ENCODE measurements at places on chromosomes 16 and 17. TPM values are rescaled to one million over a fixed set of nuclear protein-coding genes. Genes with fewer than 3 reads are reported as not detected.

DNA sequence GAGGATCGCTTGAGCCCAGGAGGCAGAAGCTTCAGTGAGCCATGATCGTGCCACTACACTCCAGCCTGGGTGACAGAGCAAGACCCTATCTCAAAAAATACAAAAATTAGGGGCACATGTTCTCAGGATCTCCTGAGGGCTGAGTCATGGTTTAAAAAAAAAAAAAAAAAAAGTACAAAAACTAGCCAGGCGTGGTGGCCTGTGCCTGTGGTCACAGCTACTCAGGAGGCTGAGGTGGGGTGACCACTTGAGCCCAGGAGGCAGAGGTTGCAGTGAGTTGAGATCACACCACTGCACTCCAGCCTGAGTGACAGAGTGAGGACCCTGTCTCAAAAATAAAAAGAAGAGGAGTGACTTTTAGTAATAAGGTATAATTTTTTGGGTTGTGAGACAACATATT, 16.9 kb downstream of the BLMH start:
- H3K4me1 ChIP-seq = peaks cover 4% of the 10 kb centered on the region
- no peak overlapping the region for H3K4me3 ChIP-seq
- DNase-seq = no peak
- H3K27ac ChIP-seq = no peak overlapping the region
- peaks cover 75% of the 10 kb centered on the region for H3K36me3 ChIP-seq

DNA sequence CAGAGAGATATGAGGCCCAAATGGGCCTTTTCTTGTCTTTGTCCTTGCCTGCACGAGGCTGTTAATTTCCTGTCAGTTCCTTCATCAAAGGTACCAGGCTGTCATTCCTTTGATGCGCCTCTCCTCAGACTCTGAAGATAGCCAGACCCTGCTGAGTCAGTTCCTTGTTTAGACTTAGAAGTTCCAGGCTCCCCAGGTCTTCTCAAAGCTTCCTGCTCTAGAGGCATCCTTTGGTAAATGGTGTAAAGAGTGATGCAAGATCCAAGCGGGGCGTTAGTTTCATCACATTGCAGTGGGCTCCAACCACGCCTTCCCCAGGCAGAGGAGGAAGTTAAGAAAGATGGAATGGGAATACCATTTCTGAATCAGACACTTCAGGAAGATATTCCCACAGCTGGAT, 4.0 kb upstream of the CDH11 start:
- DNase-seq = no peak
- no peak overlapping the region for H3K4me3 ChIP-seq
- no peaks in the 10 kb centered on the region for H3K36me3 ChIP-seq
- H3K4me1 ChIP-seq = no peaks in the 10 kb centered on the region
- H3K27ac ChIP-seq = no peak overlapping the region
- H3K27me3 ChIP-seq = peaks cover 12% of the 10 kb centered on the region

GRCh38 chr16:17520561-17520960, 49.8 kb upstream of the XYLT1 start:
- no peaks in the 10 kb centered on the region for H3K4me1 ChIP-seq
- peaks cover 13% of the 10 kb centered on the region for H3K27me3 ChIP-seq
- no peak overlapping the region for H3K4me3 ChIP-seq
- no peak overlapping the region for H3K27ac ChIP-seq
- DNase-seq = no peak
- no peaks in the 10 kb centered on the region for H3K36me3 ChIP-seq

GRCh38 chr16:17451843-17452242, 18.9 kb downstream of the XYLT1 start:
- peaks cover 10% of the 10 kb centered on the region for H3K36me3 ChIP-seq
- H3K27me3 ChIP-seq = no peaks in the 10 kb centered on the region
- no peak overlapping the region for H3K4me3 ChIP-seq
- peaks cover 50% of the 10 kb centered on the region for H3K4me1 ChIP-seq
- no peak for DNase-seq

DNA sequence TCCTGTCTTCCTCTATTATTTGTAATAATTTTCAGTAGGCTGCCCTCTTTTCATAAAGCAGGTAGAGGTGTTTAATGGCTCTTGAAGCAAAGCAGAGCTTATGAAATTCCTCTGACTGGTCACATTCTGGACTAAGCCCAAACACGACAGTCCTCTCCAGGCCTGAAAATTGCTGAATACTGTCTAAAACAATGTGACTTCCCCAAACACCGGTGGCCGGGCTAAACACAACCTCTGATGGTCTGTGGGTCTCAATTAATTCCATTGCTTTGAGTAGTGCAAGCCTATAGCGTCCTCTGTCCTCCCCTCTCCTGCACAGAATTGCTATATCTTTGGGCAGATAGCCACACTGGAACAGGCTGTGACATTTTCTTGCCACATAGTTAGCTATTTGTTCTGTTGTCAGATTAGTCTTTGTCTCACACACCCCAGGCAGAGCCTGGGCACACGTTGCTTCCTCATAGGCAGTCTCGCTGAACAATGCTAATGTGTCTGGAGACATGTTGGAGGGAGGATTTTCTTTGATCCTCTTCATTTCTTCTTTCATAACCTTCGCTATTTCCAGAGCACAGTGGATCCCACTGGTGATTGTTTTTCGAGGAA, 10.8 kb upstream of the SLFN12L start:
- H3K27me3 ChIP-seq = peaks cover 4% of the 10 kb centered on the region
- H3K36me3 ChIP-seq = no peaks in the 10 kb centered on the region
- H3K4me1 ChIP-seq = peaks cover 15% of the 10 kb centered on the region
- no peak overlapping the region for H3K4me3 ChIP-seq
- no peak overlapping the region for H3K27ac ChIP-seq

Gene CD79B
- total RNA-seq = 757 TPM

Gene CA7
- total RNA-seq = not detected

Gene MYL4
- total RNA-seq = not detected

Gene TMC6
- total RNA-seq = 896 TPM

Gene TRPV2
- total RNA-seq = 58.3 TPM

Measured in activated B cell treated with CpG ODN at 0.5 μM for 24 hours (primary cell).